ENCODE measurements at places on chromosomes 12 and 14. TPM values are rescaled to one million over a fixed set of nuclear protein-coding genes. Genes with fewer than 3 reads are reported as not detected.

DNA sequence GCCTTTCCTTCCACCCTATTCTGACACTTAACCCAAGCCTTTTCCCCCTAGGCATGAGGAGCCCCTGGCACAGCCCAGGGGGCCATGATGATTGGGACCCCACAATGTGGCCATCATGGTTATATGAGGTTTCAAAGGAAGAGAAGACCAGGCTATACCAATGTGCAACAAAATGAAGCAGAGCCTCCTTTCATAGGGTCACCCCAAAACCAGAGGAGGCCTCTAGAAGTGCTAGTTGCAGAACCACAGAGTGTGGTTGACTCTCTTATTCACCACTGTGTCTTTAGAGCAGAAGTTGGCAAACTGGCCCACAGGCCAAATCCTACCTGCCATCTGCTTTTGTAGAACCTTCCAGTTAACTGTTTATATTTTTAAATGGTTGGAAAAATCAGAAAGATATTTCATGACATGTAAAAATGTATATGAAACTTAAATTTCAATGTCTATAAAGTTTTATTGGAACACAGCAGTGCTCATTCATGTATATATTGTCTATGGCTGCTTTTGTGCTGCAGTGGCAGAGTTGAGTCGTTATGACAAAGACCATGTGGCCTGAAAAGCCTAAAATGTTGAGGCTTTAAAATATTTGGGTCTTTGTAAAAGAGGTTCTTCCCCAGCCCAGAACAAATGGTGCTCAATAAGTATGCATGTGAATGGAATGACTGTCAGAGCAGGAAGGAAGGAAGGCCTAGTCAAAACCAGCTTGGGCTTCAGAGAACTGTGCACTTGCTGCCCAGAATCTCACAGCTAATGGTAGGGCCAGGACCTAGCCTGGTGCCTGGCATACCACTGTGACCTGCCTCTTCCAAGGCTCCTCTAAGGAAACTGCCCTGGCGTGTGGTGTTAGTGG, 49.2 kb downstream of the SUSD6 start:
- no peak for DNase-seq

GRCh38 chr12:54007538-54008259, 1.1 kb upstream of the HOXC8 start:
- DNase-seq: no peak

DNA sequence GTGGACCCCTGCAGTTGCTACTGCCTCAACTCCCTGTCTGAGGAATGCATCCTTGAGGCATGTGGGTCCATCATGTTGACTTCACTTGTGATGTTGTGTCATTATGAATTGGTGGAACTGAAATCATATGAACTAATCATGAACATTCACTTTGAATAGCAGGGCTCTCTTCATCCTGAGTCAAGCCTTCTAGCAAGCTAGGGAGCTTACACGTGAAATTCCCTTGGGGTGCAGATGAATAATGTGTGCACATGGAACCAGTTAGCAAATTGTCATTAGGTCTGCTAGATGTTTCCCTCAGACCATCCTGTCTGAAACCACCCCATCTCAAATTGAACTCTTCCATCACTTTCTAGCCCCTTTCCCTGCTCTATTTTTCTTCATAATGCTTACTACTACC, 3.6 kb downstream of the COQ6 start:
- DNase-seq: no peak

DNA sequence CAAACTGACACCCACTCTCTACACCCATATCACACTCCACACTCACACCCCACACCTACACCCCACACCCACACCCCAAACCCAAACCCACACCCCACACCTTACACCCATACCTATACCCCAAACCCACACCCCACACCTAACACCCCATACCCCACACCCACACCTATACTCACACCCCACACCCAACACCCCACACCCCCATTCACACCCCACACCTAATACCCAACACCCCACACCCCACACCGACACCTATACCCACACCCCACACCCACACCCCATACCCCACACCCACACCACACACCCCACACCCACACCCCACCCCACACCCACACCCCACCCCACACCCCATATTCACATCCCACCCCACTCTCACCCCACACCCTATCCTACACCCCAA, 38.5 kb downstream of the TMEM120B start:
- no peak for DNase-seq

GRCh38 chr12:21516281-21516680, 9.8 kb upstream of the SPX start:
- DNase-seq: no peak

GRCh38 chr12:68614105-68614679, 3.5 kb downstream of the RAP1B start:
- DNase-seq: no peak

DNA sequence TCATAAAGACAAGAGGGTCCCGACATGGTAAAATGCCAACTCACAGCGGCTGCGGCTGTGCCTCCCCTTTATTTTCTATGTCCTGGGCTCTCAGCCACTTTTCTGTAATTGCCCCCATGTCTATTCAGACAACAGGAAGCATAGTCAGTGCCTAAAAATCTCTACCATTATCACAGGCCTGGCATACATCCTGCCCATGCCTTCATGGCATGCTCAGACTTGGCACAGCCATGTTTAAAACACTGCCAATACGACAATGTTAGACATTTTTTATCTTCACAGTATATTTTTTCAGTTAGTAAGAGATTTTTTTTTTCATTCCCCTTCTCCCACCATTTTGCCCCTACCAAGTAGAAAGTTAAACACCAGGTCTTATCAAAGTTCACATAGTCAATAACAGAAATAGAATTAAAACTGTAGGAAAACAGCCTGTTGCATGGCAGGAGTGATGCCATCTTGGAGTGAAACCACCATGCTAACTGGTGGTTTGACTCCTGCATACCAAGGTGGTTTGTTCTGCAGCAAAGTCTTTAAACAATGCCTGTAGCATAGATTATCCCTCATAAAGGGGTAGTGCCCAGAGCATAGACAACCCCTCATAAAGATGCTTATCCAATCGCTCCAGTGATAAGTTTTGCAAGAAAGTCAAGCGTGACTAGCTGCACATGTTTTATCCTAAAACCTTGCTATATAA, 18.9 kb upstream of the CERS5 start:
- no peak for DNase-seq

SAMD4A gene
- 2.3 TPM for total RNA-seq

DNA sequence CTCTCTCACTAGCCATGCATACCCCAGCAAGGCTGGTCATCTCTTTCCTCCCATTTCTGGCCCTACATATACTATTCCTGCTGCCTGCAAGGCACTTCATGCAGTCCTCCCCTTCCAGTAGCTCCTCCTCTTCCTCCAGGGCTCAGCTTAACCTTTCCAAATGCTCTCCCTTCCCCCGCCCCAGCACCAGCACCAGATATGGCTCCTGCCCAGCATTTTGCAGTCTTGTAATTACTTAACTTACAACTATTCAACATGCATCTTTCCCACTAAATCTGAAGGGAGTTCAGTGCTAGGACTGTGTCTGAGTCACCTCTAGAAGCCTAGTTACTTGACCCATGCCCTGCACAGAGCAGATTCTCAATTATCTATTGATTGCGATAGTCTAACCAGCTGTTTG, 1.8 kb upstream of the FBXO21 start:
- no peak for DNase-seq

GRCh38 chr12:33649992-33650391, 210.4 kb upstream of the SYT10 start:
- no peak for DNase-seq

- DNase-seq: no peak
Observed at GRCh38 chr14:22481546-22481945, 107.5 kb downstream of the DAD1 start.

GRCh38 chr12:124428792-124429281, 133.9 kb downstream of the RFLNA start:
- no peak for DNase-seq

- no peak for DNase-seq
Observed at GRCh38 chr12:98883231-98883630, 238.1 kb downstream of the APAF1 start.

- no peak for DNase-seq
Observed at GRCh38 chr14:52002542-52002941, 13.2 kb downstream of the RTRAF start.

- peak; percentile 73 for DNase-seq
Observed at GRCh38 chr12:43104494-43104893, 447.5 kb downstream of the ADAMTS20 start.

DNA sequence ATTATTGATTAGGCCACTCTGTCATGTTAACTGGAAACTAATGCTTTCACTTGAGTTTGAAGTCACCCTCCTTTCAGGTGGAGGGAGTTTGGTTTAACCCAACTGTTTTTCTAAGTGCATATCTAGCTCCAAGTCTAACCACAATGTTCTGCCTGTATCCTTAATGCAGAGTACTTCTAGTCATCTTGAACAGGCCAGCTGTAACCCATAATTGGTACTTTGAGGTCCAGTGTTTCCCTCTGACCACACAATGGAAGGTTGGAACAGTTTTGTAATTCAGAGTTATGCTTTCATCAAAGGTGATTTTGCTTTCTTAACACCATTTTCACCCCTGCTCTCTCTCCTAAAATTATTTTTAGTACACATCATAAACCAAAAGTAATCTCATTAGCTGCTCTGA, 237.2 kb upstream of the DCN start:
- no peak for DNase-seq

DNA sequence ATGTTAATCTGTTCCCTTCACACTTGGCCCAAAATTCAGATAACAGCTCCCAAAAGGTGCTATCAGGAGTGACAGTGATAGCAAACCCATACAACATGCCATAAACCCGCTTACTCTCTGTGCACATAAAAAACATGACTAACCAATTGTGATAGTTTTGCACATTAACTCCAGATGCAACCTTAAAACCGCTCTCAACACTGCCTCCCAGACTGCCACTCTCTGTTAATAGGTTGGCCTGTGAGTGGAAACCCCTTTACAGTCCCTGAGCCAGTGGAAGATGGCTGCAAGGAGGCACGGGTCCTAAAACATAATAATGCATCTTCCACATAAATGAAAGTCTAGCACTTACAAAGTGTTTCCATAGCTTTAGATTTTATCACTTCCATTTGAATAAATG, 12.0 kb upstream of the TMTC1 start:
- no peak for DNase-seq

PLCZ1 gene
- not detected for total RNA-seq

GRCh38 chr12:103846415-103846814, 5.4 kb upstream of the NT5DC3 start:
- no peak for DNase-seq

DNA sequence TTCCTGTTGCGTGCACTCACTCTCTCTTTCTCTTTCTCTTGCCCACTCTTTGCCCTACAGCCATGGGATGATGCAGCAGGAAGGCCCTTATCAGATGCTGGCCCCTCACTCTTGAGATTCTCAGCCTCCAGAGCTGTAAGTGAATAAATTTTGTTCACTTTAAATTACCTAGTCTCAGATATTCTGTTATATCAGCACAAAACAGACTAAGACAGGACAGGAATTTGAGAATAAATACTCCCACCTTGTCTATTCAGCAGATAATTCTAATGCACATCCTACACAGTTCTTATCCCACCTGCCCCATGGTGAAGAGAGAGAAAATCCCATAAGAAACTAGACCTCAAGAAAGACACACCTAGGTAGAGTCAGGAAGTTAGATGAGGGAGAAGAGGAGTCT, 25.8 kb upstream of the G2E3 start:
- DNase-seq: no peak

DNA sequence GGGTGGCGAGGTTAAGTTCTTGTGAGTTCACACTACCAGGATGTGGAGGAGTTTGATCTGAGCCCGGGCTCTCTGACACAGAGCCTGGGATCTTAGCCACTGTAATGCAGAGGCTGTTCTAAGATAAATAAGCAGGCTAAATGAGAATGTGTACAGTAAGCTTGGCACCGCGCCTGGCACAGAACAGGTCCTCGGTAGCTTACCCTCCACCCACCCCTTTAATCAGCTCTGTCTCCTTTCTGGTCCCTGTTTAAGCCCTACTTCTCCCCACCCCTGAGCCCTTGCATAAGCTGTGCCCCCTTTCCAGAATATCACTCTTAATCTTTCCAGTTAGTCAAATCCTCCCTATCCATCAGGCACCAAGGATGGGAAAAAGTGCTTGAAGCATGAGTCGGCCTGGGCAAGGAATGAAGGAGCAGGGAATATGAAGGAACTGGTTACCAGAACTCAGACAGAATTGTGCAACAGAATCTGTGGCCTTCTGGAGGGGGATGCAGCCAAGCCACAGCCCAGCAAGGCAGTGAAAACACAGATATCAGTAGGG, 32.8 kb upstream of the CMKLR1 start:
- no peak for DNase-seq

ZNF839 gene
- 6.8 TPM for total RNA-seq

DNA sequence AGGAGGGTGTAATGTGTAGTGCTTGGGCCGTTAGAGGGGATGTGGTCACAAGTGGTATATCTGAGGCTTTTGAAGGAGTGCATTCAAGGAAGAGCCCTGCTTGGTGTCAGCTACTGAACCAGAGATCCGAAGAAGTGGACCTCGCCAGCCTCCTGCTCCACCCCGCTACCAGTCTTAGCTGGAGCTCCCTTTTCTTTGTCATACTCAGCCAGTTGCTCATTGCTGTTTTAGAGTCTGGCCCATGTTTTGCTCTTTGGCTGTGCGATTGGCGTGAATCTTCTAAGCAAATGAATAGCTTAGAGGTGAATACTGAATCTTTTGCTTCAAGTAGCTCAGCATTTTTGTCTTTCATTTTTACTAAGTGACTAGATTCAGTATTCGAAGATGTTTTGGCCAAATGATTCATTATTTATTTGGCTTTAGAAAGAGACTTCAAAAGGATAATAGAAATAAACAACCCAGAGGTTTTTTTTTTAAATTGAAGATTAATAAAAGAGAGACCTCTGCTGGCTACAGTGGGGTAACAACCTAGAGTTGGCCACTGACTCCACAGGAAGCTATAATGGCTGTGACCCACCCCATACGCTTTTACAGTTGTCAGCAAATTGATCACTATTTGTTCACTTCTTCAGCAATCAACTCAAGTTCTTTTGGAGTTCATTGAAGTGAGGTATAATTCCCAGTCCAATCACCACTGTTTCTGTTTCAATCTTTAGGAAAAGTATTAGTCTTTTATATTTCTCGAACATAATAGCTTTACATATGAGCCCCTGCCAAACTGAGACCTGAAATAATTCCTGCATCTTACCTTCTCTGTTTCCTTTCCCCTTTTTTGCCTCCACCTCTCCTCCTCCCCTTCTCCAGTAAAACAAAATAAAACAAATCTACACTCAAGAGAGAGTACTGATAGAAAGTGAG, 19.9 kb downstream of the CDKN1B start:
- DNase-seq: no peak
